ENCODE measurements at places on chromosomes 2 and 18. TPM values are rescaled to one million over a fixed set of nuclear protein-coding genes. Genes with fewer than 3 reads are reported as not detected.

DNA sequence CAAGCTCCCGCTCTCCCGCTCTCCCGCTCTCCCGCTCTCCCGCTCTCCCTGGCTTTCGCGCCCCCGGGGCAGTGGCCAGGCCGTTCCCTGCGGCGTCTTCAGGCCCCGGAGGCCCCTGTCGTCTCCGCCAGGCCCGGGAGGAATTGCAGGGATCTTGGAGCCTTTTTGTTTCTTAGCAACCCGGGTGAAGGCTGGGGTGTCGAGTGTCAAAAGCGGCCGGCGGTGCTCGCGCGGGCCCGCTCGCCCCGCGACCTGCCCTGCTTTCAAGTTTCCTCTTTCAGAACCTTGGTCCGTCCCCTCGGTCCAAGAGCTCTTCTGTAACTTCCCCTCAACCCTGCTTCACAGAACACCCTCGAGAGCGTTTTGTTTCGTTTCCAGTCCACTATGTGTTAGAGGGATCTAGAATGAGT is 1.4 kb downstream of the RNF138 start:
- peak; percentile 50 for DNase-seq
- H3K4me1 ChIP-seq, result no peaks in the 10 kb centered on the region
- no peaks in the 10 kb centered on the region for H3K36me3 ChIP-seq
- H3K4me3 ChIP-seq, result peak overlapping the region; percentile 75
- no peaks in the 10 kb centered on the region for H3K27me3 ChIP-seq

DNA sequence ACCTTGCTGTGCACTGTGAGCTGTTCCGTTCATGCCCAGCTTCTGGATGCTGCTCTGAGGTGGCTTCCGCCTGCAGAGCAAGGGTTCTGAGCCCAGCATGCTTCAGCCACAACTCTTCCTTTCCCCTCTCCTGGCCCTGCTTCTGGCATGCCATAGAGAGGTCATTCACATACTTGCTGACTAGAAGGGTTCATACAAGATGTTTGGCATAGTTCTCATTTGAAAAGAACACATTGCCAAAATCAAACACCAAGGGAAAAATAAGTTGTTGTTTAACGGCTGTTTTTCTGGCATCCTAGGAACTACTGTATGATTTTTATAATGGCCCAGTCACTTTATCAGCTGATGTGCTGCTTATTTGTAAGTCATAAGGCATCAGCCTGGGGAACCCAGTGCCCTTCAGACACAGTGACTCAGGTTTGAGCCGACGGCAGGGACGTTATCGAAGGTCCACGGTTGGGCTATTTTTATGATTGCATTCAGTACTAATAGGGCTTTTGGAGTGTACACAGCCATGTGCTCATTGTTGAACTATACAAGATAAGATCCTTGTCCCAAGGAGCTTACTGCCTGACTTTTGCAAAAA is 53.9 kb upstream of the CTAGE1 start:
- DNase-seq, result peak; percentile 66
- H3K27me3 ChIP-seq, result no peaks in the 10 kb centered on the region
- no peaks in the 10 kb centered on the region for H3K36me3 ChIP-seq
- no peak overlapping the region for H3K4me3 ChIP-seq

DNA sequence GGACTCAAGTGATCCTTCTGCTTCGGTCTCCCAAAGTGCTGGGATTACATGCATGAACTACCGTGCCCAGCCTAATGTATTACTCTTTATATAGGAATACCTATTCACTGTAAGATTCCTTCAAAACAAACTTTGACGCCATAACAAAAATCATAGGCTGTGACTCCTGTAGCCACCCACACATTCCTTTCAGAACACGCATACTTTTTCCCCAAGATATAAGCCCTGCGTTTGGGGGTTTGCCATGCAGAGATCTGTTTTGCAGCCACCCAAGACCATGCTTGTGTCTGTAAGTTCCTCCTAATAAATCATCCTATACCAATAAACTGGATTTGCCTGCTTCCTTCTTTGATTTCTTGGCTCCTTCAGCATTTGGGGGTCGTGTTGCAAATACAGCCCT is 46.0 kb upstream of the STON1 start:
- no peak overlapping the region for H3K4me3 ChIP-seq
- H3K4me1 ChIP-seq, result peaks cover 12% of the 10 kb centered on the region
- H3K27ac ChIP-seq, result peak overlapping the region; percentile 82
- H3K36me3 ChIP-seq, result peaks cover 3% of the 10 kb centered on the region
- peak; percentile 97 for DNase-seq

DNA sequence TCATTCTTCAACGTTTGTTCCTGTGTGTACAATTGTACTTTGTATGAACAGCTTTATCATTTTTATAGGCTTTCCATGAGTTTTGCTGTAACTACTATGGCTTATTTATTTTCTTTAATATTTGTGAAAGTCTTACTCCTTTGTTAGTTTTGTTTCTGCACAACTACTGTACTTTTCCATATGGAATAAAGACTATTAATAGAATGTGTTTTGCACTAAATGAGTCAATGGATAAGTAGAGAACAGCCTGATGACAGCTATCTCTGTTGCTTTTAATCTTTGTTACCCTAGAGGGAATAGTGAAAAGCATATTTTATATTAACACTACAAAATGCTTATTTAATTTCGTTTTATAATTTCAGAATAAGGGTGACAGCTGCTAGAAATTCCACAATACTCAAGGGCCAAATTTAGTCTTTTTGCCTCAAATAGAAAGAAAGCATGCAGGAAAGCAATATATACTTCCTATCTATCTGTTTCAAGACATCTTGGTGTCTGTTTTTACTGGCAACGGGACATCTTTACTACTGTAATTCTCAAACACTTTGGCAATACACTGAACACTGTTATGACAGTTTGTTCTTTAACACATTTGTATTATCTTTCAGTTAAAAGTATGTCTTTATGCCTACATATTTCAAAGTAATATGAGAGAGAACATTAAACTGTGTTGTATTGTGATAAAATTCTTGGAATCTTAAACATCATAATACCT is 53.9 kb downstream of the WDSUB1 start:
- no peak overlapping the region for H3K27ac ChIP-seq
- no peak overlapping the region for H3K4me3 ChIP-seq
- no peaks in the 10 kb centered on the region for H3K27me3 ChIP-seq
- peaks cover 4% of the 10 kb centered on the region for H3K4me1 ChIP-seq
- DNase-seq, result no peak
- H3K36me3 ChIP-seq, result peaks cover 35% of the 10 kb centered on the region

Gene AFF3
- 14.7 TPM for total RNA-seq

DNA sequence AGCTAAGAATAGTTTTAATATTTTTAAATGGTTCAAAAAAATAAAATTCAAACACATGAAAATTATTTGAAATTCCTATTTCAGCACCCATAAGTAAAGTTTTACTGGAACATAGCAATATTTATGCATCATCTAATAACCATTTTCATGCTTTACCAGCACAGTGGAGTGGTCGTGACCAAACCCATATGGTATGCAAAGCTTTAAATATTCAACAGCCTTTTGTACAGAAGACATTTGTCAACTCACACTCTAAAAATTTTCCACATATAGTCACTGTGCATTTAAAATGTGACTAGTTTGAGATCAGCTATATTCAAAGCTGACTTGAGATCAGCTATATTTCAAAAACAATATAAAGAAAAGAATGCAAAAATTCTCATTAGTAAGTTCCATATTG is 46.2 kb downstream of the PUM2 start:
- peaks cover 19% of the 10 kb centered on the region for H3K36me3 ChIP-seq
- H3K4me1 ChIP-seq, result peaks cover 25% of the 10 kb centered on the region
- no peak overlapping the region for H3K4me3 ChIP-seq
- no peaks in the 10 kb centered on the region for H3K27me3 ChIP-seq

Measured in astrocyte (in vitro differentiated cells and primary cell).